Bronchial epithelial cell (primary cell): ENCODE measurements at places on chromosomes 5 and 9. TPM values are rescaled to one million over a fixed set of nuclear protein-coding genes. Genes with fewer than 3 reads are reported as not detected.

Gene PCDHGC3
- total RNA-seq = 9.5 and 17.4 TPM in 2 replicates

Gene STKLD1
- under 0.01 and 0.38 TPM in 2 replicates for total RNA-seq

Gene SLC27A6
- total RNA-seq = 0.13 and 1.1 TPM in 2 replicates

Gene RGS7BP
- not detected in 2 replicates for total RNA-seq

Gene FAM153A
- 0.26 and 0.64 TPM in 2 replicates for total RNA-seq

Gene SPATA31D4
- not detected in 2 replicates for total RNA-seq

Gene C9orf50
- total RNA-seq = not detected in 2 replicates

Gene ZDHHC11B
- total RNA-seq = under 0.01 and 0.51 TPM in 2 replicates

Gene TNIP1
- 65.6 and 75.3 TPM in 2 replicates for total RNA-seq

Gene PITX1
- 87.7 and 145 TPM in 2 replicates for total RNA-seq

Gene SLU7
- total RNA-seq = 51.3 and 69.8 TPM in 2 replicates

Gene PCDHB7
- not detected in 2 replicates for total RNA-seq

Gene ANKRD33B
- under 0.01 and 0.13 TPM in 2 replicates for total RNA-seq
